Left renal pelvis (tissue), 4 donors: ENCODE measurements at places on chromosomes 7 and 10. TPM values are rescaled to one million over a fixed set of nuclear protein-coding genes. Genes with fewer than 3 reads are reported as not detected.

The NOLC1 gene
- polyA plus RNA-seq: 76.6 TPM

The HERPUD2 gene
- 34.6 TPM for polyA plus RNA-seq

The NAT16 gene
- polyA plus RNA-seq: not detected

The CUTC gene
- 24.3 TPM for polyA plus RNA-seq

The C10orf105 gene
- 0.17 TPM for polyA plus RNA-seq

The ELOVL3 gene
- 2.3 TPM for polyA plus RNA-seq

The LLCFC1 gene
- polyA plus RNA-seq: 0.60 TPM

The CNNM1 gene
- polyA plus RNA-seq: 1.8 TPM

The CHN2 gene
- 16.0 TPM for polyA plus RNA-seq

The C10orf62 gene
- 0.73 TPM for polyA plus RNA-seq
